EH (cell line): ENCODE measurements at places on chromosomes 5 and 9.

GRCh38 chr5:104345222-104346016, 782.8 kb upstream of the NUDT12 start:
- no peak for DNase-seq

DNA sequence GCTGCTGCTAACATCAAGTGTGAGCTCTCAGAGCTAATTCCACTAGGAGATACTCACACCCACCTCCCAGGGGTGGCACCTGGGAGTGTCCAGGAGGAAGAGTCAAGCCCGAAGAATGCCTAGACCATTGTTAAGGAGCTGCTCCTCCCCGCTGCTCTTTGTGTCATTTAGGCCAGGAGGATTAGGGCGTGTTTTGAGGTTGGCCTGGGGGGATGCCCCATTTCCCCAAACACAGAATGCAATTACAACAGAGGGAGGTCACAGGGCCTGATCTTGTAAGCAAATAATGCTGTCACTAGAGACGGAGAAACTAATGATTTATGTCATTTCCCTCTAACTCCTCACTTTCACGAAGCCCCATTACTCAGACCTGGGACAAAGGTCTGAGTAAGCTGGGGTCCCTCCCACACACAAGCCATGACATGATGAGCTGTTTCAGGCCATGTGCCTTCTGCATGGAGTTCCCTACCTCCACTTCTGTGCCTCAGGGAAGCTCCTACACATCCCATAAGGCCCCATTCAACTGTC, 312.5 kb downstream of the ACTL7B start:
- peak; percentile 57 for DNase-seq

GRCh38 chr5:159210210-159210661, 883 bp upstream of the RNF145 start:
- DNase-seq, result no peak

DNA sequence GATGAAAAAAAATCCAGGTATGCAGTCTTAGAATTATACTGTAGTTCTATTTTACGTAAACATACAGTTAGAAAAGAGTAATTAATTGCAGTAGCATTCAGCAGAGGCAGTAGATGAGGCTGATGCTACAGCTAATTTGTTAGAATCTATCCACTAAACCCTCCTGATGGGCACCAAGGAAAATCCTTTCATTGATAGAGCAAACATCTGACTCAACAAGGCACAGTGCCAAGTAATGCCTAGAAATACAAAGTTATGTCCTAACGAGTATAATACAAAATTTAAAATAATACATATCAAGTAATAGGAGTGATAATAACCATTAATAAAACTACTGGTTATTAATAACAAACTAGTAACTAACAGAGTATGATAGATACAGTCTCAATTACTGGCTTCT, 9.0 kb downstream of the MOCS2 start:
- DNase-seq, result no peak

GRCh38 chr5:110879675-110880074, 140.9 kb downstream of the SLC25A46 start:
- no peak for DNase-seq

DNA sequence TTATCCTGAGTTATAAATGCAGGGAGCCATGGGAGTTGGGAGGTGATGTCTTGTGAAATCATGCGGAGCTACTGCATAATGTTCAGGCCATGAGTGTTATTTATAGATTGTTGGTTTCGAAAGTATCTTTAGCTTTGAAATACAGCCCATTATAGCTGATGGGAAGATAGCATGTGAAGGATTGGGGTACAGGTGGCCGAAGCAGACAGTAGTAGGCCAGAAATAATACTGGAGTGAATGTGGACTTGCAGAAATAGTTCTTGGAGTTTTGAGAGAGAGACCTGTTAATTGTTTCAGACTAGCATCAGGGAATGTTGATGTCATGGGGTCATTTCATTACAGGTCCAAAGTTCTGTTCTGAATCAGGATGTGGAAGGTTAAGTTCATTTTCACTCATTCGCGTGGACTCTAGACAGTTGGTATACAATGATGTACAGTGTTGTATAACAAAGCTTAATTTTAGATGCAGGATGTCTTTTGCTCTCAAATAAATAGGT, 3.8 kb downstream of the ATP6V1G1 start:
- DNase-seq, result no peak

- no peak for DNase-seq
These were observed 27.6 kb downstream of the ZFYVE16 start for GRCh38 chr5:80435476-80435875.

- peak; percentile 58 for DNase-seq
These were observed 198.8 kb downstream of the AUH start for GRCh38 chr9:91162784-91163443.

GRCh38 chr5:113027015-113027414, 50.4 kb downstream of the DCP2 start:
- DNase-seq, result no peak

DNA sequence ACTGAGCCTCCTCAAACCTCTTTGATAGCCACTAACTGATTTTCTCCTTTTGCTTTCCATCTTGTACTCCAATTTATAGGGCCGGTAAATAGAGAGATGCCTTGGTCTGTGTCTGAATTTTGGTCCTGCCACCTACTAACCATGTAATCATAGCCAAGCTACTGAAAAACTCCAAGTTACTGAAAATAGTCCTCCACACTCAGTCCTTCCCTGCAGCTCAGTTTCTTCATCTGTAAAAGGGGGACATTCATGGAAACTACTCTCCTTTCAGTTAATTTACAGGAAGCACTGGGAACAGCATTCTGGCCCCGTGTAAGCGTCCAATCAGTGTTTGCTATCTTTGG, 30.0 kb upstream of the TGFBR1 start:
- DNase-seq, result no peak

DNA sequence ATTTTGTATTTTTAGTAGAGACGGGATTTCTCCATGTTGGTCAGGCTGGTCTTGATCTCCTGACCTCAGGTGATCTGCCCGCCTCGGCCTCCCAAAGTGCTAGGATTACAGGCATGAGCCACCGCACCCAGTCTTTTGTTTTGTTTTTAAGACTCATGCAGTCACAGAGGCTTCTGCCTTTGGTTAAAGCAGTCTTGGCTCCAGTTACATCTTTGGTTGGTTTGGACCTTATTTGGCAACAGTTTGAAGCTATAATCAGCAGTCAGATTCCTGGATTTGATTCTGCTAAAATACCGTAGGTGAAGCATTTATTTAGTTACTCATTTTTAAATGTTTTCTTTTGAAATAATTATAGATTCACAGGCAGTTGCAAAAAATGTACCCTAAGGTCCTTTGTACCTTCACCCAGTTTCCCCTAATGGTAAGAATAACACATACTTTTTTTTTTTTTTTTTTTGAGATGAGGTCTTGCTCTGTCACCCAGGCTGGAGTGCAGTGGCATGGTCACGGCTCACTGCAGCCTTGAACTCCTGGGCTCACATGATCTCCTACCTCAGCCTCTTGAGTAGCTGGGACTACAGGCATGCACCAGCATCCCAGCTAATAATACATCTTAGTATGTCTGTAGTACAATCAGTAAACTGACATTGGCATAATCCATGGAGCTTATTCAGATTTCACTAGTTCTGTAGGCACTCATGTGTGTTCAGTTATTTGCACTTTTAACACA, 15.7 kb downstream of the USP20 start:
- DNase-seq, result peak; percentile 38

- DNase-seq, result peak; percentile 82
These were observed 78.3 kb upstream of the TRIO start for GRCh38 chr5:14064841-14065240.

DNA sequence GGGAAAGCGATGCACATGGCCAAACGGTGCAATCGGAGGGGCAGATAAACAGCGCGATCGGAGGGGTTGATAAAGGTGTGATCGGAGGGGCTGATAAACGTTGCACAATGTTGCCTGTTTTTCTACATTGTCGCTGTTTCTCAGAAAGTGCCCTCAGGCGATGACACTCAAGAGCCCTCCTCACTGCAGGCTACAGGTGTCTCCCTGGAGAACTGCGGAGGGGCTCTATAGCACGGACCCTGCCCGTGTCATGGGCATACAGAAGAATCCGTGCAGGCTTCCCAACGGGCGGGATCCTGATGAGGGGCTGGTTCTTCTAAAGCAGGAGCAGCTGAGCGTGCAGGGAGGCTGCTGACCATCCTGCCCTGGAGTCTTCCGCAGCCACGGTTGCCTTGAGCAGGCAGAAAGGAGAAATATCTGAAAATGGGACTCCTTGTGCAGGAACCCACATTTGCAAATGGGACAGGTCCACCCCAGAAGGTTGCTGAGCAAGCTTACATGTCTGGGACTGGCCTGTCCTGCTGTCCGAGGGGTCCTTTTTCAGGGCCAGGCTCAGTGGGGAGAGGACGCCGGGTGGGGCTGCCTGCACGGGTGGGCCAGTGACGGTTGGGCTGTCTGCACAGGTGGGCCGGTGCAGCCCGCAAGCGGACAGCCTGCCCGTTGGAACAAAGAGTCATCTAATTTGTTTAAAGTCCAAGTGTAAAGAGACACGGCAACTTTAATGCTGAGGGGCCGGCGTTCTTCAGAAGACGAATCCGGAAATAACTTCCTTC, 25.1 kb upstream of the LPCAT1 start:
- no peak for DNase-seq

- DNase-seq, result no peak
These were observed 9.3 kb downstream of the ZBED3 start for GRCh38 chr5:77077829-77078176.

- DNase-seq, result peak; percentile 89
These were observed 57.4 kb downstream of the ATPSCKMT start for GRCh38 chr5:10192309-10192708.

GRCh38 chr9:71719562-71719961, 48.8 kb downstream of the CEMIP2 start:
- DNase-seq, result peak; percentile 60

DNA sequence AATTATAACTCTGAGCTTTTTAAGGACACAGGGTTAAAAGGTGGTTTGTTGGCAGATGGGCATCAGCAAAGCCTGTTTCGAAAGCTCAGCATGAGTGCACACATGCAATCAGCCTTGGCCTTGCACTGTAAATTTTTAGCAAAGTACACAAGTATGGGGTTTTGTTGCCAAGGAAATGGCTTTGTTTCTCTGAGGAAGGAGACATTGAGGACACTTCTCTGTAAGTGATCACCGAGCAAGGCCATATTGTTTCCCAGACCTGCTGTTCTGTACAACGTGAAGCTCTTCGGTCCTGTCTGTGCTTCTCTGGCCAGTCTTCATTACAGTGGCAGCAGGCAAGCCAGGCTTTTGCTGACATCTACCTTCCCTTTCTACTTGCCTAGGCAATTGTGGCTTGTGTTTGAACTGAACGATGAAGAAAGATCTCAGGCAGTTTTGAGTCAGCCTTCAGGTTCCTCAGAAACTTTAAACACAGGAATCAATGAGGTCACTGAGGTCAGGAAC, 27.9 kb upstream of the GLRX start:
- peak; percentile 29 for DNase-seq

- DNase-seq, result no peak
These were observed 623.5 kb upstream of the NUDT12 start for GRCh38 chr5:104186100-104186499.

DNA sequence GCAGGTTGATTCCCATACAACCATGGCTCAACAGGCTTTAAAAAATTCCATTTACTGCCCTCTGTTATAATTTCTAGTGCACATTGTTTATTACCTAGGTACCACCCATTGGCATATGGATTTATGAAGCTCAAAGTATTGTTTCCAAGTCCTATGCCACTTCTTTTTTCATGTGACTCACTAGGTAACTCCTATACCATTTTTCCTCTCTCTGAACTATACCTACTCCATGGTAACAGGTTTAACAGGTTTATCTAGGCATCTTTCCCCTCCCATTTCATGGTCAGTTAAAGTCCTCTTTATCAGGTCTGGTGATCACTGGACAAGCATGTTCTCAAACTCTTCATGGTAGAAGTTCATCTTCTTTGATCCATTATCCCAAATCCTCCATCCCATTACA, 49.6 kb upstream of the ABCA1 start:
- no peak for DNase-seq

GRCh38 chr9:136363106-136363948, at the start of gene DNLZ:
Gene DNLZ, minus strand, starts transcription at chr9:136363744. Its CDS starts 30 bp downstream, at chr9:136363714.
- DNase-seq, result peak; percentile 97

- peak; percentile 74 for DNase-seq
These were observed 688 bp downstream of the SNX24 start for GRCh38 chr5:122846051-122846550.

DNA sequence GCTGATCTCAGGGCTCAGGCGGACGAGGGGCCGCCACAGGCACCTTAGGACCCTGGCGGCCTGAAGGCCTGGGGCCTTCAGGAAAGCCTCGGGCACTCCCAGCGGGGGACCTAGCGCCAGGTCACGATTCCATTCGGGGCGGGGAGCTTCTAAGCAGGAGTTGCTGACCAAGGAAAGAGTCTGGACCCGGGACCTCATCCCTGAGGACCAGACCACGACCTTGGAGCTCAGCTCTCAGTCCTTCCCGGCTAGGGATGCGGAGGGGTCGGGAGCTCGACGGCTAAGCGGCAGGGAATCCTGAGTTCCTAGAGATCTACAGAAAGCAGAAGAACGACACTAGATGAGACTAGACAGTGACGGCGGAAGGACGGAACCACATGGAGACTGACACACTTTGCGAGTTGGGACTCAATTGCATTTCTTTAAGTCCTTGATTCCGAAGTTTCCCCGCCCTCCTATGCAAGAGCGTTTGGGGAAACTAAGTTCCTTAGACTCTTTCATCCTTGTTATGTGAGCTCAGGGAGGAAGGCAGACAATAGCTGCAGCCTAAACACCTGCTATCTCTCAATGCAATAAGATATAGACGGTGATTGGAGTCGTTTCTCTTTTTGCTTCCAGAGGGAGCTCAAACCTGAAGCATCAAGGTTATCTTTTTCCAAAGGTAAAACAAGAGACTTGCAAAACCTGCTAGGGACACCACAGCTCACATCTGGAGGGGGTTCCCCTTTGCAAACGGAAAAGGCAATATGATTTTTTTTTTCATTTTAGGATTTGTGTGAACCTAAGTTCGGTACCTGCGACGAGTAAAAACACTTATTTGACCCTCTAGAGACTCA, 9.7 kb downstream of the NR2F1-AS1 start:
- DNase-seq, result no peak

DNA sequence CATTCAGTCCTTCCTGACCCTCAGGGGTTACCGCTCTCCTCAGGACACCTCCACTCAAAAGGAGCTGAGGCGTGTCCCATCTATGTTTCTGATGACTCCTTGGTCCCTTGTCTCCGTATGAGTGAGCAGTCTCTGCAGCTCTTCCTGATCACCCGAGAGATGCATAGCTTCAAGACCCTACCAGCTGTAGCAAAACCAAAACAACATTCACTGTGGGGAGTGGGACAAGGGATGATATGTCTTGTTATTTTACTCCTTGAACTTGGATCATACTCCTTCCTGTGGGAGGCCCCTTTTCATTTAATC, 14.4 kb downstream of the GLDC start:
- DNase-seq, result no peak

- peak; percentile 70 for DNase-seq
These were observed at the start of gene SH3PXD2B for GRCh38 chr5:172454358-172455086. Gene SH3PXD2B, minus strand, starts transcription at chr5:172454525. Its CDS starts 173 bp downstream, at chr5:172454352.

GRCh38 chr5:77426670-77427069, 65.4 kb downstream of the WDR41 start:
- DNase-seq, result peak; percentile 84

GRCh38 chr5:9820691-9821449, 190.7 kb upstream of the TAS2R1 start:
- DNase-seq, result peak; percentile 89

DNA sequence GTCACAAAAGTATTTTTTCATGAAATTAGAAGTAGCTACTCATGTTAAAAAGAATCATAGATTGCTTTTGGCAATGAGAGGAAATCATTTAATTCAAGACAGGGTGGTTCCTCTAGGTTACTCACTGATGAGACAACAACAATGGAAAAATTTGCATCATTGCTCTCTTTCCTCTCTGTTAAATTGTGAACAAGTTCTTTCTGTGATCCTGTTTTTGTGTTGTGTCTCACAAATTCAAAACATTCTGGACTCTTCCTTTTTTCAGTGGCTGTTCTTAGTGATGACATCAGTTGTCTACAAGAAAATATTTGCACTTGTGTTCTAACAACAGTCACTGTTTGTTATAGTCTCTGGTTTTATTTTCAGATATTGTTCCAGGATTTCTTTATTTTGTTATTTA, 95.3 kb downstream of the XRCC4 start:
- DNase-seq, result no peak
